H9 (cell line): ENCODE measurements at places on chromosomes 7 and 10.

GRCh38 chr7:71272509-71273490 lies 140.9 kb downstream of the GALNT17 start:
- no peak for DNase-seq

DNA sequence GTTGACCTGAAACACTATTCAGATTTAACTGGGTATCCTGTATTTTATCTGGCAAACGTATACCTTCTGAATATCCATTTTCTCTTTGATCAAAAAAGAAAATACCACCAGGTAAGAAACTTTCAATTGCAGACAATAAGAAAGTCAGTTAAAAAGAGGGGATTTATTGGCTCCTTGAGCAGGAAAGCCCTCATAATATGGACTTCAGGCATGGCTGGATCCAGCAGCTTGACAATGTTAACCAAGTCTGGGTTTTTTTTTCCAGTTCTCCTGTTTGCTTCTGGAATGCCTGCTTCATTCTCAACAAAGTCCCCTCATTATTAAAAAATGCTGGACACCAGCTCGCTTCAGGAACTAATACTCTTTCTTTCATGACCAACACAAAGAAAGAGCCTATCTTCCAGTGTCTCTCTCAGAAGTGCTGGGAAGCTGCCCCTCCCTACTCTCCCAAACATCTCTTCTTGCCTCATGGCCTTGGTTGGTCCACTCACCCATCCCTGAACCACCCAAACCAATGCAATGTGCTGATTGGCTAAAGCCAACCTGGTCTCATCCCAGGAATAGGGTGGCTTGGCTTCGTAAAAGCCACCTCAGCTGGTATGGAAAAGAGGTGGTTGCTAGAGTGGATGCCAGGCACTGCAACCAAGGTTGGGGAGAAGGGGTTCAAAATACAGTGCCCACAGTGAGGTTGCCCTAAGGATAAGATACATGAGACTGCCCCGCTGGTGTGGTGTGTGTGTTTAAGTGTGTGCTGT lies 30.6 kb upstream of the WDFY4 start:
- no peak for DNase-seq

DNA sequence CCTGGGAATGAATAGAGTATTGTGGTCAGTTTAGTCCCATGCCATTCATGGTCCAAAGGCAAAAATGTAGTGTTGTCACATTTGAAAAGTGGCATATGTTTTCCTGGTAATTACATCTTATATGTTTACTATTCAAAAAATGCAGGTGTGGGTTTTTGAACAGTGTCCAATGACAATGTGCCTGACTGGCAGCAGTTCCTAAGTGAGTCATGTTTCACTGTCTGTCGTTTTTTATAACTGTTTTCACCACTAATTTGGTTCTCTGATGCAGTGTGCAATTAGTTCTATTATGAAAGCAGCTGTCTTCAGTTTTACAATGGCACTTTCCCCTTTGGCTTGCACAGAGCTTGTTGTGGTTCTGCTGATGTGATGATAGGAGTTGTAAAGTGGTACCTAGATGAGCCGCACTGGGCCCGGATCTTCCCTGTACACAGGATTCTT lies 162.3 kb downstream of the SEM1 start:
- no peak for DNase-seq

GRCh38 chr7:85471307-85471706 lies 284.5 kb upstream of the SEMA3D start:
- DNase-seq = no peak

- DNase-seq = no peak
Measured at GRCh38 chr10:1203704-1204103, 147.5 kb downstream of the WDR37 start.

GRCh38 chr10:47361293-47361692 lies 13.1 kb downstream of the RBP3 start:
- peak; percentile 84 for DNase-seq

GRCh38 chr10:46222364-46222935 lies 64.3 kb upstream of the ANTXRL start:
- no peak for DNase-seq

DNA sequence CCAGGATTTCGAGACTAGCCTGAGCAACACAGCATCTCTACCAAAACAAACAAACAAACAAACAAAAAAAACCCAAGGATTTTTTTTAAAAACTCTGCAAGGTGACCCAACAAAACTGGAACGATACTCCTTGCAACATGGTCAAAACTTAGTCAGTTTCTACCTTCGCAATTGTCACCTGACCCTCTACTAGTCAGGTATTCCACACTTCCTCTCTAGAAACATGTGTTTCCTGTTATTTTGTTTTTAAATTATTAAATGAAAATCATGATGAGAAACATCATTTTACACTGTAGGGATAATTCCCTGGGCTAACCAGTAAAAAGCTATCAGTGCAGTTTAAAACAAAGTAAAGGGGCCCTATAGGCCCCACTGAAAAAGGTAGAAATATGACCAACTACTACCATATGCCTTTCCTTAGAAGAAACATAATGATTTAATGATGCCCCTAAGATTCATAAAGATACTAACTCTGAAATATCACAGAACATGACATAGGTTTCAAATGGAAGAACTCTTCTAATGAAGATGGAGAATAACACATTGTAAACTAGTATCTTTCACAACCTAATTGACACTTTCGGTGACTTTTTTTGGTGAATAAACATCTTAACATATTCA lies 8.7 kb downstream of the BRAF start:
- no peak for DNase-seq

- no peak for DNase-seq
Measured at GRCh38 chr7:102222445-102222844, 64.2 kb upstream of the SH2B2 start.

GRCh38 chr10:43250615-43251418 lies 16.0 kb downstream of the RASGEF1A start:
- peak; percentile 41 for DNase-seq

GRCh38 chr7:131293018-131293417 lies 34.7 kb upstream of the MKLN1 start:
- DNase-seq = no peak

GRCh38 chr7:151687523-151688235 lies 168.0 kb upstream of the RHEB start:
- peak; percentile 88 for DNase-seq

DNA sequence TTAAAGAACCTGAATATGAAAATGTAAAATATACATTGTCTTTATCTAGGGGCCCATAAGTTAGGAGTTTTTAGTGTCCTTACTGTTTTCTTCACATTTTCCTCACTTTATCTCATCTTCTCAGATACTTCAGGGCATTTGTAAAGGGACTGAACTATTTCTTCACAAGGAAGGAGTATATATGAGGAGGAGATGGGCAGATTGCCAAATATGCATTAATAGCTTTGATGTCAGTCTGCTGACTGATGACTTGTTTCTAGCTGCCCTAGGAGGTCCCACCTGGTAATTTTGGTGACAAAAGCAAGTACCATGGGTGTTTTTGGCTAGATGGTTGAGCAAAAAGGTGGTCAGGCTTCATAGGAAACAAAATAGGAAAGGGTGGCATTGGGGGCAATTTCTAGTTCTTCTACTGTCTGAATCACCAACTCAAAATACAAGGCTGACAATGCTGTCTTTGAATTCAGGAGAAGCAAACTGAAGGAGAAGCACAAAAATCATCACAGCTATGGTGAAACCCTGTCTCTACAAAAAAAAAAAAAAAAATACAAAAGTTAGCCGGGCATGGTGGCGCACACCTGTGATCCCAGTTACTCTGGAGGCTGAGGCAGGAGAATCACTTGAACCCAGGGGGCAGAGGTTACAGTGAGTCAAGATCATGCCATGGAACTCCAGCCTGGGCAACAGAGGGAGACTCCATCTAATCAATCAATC lies 10.4 kb upstream of the STRIP2 start:
- DNase-seq = no peak

DNA sequence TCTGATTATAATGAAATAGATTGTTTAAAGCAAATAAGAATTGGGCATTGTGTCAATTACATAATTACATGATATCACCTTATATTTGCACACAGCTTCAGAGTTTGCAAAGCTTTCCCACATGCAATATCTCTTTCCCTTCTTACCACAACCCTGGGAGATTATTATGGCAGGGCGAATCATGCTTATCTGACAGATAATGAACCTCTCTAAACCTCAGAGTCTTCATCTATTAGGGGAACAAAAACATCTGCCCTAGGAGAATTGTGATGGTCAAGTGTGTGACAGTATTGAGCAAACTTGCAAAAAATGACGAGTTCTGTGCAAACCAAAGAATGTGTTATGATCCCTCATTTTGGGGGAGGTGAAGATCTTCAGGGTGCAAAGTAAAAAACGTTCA lies 90.0 kb downstream of the MYOF start:
- DNase-seq = no peak

- DNase-seq = peak; percentile 53
Measured at GRCh38 chr7:87219545-87220025, at the start of gene TMEM243. Gene TMEM243 (minus strand): TSS chr7:87219732. CDS start chr7:87219503, 229 bp downstream.

- DNase-seq = no peak
Measured at GRCh38 chr10:85045046-85045445, 716.7 kb downstream of the CCSER2 start.

GRCh38 chr10:79454259-79454658 lies 8.8 kb upstream of the ZCCHC24 start:
- no peak for DNase-seq

- no peak for DNase-seq
Measured at GRCh38 chr7:155426543-155427410, 31.2 kb upstream of the EN2 start.
